ENCODE measurements at places on chromosomes 2 and 18. TPM values are rescaled to one million over a fixed set of nuclear protein-coding genes. Genes with fewer than 3 reads are reported as not detected.

Gene ICOS
- total RNA-seq, result not detected

Gene ALPI
- not detected for total RNA-seq

Gene AMER3
- total RNA-seq, result not detected

Gene PLEKHH2
- 12.0 TPM for total RNA-seq

Gene STON1
- 35.0 TPM for total RNA-seq

Gene CABYR
- 13.7 TPM for total RNA-seq

Gene SNTG2
- not detected for total RNA-seq

Gene RUFY4
- not detected for total RNA-seq

Gene ERBB4
- total RNA-seq, result 8.5 TPM

Gene MGAT4A
- 16.7 TPM for total RNA-seq

Gene INHA
- total RNA-seq, result 3.6 TPM

Gene ERFE
- total RNA-seq, result 0.85 TPM

Gene ITSN2
- 19.6 TPM for total RNA-seq

Gene NCKAP5
- 2.1 TPM for total RNA-seq

Gene G6PC2
- total RNA-seq, result not detected

Gene COPS8
- 59.7 TPM for total RNA-seq

Gene INHBB
- total RNA-seq, result not detected

Gene FBXO48
- total RNA-seq, result 0.77 TPM

Gene CFAP210
- 0.58 TPM for total RNA-seq

Gene DLGAP1
- total RNA-seq, result 5.1 TPM

Gene CAPN14
- 0.47 TPM for total RNA-seq

Gene GAREM1
- 9.5 TPM for total RNA-seq

Gene DSG4
- 0.09 TPM for total RNA-seq

Gene IL36G
- total RNA-seq, result not detected

Gene SERPINB10
- not detected for total RNA-seq

Gene GALR1
- total RNA-seq, result not detected

Gene CLHC1
- total RNA-seq, result 38.0 TPM

Gene DSG3
- 0.09 TPM for total RNA-seq

Gene CCDC141
- 1.2 TPM for total RNA-seq

Gene TMEFF2
- total RNA-seq, result 18.1 TPM

Gene UBE2F
- 36.4 TPM for total RNA-seq

Gene GPR45
- not detected for total RNA-seq
